Femur (tissue), 1 donor: ENCODE measurements at places on chromosomes 3 and 15.

DNA sequence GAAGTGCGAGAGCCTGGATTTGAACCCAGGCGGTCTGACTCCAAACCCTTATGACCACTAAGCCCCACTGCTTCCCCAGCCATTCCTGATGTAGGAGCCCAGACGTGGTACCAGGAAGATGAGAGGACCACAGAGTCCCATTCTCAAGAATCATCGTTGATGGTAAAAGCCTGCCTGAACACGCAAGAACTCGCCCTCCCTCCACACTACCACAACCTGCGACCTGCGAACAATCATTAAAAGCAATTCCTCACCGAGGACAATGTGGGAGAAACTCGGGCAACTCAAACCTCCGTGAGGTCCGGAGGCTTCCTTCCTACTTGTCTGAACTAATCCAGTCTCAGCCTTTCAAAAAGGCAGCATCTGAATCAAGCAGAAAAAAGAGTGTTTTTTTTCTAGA is 10.3 kb downstream of the MAGI1 start:
- no peak for DNase-seq

GRCh38 chr3:53817809-53818208 is 28.4 kb downstream of the CHDH start:
- peak; percentile 10 for DNase-seq

GRCh38 chr15:35686347-35686746 is 140.4 kb upstream of the DPH6 start:
- DNase-seq = no peak

- no peak for DNase-seq
Observed at GRCh38 chr3:59277816-59278215, 228.0 kb upstream of the CFAP20DC start.

DNA sequence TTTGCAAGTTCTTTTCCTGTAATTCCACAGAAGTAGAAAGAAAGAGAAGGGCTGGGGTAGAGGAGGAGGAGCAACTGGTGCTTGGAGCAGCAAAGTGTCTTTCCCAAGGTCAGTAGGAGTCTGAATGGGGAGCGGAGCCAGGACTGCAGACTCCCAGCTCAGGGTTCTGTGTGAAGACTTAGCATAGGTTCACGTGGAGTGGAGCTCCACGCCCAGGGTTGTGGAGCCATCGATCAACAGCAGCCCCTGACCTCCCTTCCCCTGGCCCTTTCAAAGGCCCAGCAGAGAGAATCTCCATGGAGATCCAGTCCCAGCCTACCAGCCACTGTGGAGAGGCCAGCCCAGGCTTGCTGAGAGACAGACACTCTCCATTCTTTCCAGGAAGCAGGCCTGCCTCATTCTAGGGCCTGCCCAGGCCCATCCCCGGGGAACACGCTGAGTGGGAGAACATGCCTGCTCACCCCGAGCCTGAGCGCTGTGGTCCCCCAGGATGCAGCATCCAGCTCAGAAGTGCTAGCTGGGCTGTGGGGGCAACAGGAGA is 62.1 kb downstream of the CORO2B start:
- peak; percentile 41 for DNase-seq

GRCh38 chr3:195162033-195162669 is 108.8 kb downstream of the XXYLT1 start:
- peak; percentile 71 for DNase-seq

DNA sequence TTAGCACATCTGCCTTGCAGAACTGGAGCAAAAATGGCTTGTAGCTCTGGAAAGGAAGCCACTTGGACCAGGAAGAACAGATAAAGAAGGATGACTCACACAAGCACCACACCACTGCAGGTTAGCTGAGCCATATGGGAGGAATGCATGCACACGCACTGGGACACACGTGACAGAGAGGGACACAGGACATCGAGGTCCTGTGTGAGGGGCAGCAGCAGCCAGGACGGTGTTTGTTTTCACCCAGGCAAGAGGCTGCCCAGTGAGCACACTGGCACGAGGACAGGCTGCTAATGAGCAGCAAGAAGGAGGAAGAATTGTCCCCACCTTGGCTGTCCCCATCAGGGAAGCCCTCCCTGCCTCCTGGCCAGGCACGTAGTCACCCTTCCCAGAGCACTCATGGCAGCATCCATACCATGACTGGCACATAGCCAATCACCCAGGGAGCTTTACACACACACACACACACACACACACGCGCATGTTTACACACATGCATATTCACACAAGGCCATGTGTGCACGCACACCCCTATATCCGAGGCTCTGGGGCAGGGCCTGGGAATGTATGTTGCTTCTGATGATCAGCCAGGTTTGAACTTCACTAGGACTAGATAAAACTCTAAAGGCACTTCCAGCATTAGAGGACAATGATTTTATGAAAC is 24.0 kb upstream of the SPTBN5 start:
- no peak for DNase-seq

GRCh38 chr3:196883361-196883760 is 15.6 kb downstream of the SENP5 start:
- DNase-seq = no peak

DNA sequence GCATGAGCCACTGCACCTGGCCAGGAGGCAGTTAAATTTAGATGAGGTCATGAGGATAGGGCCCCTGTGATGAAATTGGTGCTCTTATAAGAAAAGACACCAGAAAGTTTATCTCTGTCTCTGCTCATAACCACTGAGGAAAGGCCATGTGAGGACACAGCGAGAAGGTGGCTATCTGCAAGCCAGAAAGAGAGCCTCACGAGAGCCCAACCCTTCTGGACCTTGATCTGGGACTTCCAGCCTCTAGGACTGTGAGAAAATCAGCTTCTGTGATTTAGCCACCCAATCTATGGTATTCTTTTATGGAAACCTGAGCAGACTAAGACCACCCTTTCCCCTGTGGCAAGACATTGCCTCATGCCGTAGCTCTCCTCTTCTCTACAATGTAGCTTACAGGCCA is 337.6 kb downstream of the THSD4 start:
- DNase-seq = no peak

DNA sequence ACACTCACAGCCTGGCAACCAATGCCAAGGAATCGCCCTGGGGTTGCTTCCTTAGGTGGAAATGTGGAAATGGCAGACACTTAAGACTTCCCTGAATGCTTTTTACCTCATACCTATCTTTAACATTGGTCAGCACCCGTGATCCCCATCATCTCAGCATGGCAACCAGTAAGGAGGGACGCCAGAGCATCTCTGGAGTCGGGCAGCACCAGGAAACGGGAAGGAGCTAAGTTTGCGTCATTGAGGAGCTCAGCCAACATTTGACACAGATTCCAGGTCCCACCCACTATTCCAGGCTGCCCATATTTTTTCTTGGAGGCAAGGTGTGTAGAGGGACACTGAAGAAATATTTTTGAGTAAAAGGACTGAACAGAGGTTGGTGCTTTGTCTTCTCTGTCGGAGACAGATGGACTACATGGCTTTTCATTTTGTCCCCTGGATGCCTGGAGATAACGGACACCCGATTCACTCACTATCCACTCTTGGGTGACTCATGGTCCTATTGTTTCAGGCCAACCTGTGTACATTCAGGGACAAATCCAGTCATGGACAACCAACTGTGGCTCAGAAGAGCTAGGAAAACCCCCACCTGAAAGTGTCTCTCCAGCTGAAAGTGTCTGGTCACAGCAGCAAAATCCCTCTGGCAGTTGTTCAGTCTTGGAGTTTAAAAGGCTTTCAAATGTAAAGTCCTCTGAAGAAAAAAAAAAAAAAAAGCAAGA is 70.4 kb upstream of the OXTR start:
- no peak for DNase-seq

DNA sequence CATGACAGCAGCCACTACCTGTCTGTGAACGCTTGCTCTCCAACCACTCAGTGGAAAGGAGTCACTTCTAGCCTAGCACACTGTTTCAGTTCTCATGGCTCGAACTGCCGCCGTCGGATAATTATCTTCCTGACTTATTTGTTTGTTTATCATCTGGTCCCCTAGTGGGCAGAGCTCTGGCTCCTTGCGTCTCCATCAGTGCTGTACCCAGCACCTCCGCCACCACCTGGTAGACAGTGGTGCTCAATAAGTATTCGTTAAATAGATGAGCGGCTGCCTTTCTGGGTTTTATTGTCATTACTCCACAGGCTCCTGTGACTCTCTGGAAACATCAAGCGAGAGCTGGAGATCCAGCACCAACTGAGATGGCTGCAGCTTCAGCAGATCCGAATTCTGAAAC is 297.5 kb downstream of the NTRK3 start:
- no peak for DNase-seq

DNA sequence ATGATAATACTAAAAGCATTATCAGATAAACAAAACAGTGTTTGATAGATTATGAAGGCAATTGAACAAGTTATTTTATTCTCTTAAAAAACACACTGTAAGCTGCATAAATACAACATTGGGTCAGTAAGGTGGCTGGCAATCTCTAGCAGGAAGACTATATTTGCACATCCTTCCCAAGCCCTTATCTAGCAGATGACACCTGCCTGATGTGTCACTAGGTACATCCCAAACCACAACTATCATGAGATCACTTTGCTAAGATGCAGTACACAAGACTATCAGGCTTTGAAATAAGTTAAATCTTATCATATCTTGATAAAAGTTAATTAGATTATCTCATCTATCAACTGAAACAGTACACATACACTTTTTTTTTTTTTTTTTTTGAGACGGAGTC is 417.4 kb downstream of the MECOM start:
- no peak for DNase-seq

DNA sequence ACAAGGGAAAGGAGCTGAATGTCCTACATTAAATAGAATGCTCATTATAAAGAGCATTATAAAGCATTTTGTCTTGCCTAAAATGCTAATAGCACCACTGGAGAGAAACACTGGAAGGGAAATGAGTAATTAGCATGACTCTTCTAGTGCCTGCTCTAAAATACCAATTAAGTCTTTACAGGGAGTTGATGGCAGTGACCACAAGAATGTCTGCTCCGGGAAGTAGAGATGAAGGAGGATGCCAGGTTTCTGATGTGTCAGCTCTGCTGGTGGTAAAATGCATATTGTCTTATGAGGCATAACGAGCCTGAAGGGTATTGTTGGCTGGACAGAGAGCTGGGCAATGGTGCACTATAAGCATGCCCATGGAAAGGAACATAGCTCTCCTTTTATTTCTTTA is 49.5 kb downstream of the MYLK start:
- no peak for DNase-seq

DNA sequence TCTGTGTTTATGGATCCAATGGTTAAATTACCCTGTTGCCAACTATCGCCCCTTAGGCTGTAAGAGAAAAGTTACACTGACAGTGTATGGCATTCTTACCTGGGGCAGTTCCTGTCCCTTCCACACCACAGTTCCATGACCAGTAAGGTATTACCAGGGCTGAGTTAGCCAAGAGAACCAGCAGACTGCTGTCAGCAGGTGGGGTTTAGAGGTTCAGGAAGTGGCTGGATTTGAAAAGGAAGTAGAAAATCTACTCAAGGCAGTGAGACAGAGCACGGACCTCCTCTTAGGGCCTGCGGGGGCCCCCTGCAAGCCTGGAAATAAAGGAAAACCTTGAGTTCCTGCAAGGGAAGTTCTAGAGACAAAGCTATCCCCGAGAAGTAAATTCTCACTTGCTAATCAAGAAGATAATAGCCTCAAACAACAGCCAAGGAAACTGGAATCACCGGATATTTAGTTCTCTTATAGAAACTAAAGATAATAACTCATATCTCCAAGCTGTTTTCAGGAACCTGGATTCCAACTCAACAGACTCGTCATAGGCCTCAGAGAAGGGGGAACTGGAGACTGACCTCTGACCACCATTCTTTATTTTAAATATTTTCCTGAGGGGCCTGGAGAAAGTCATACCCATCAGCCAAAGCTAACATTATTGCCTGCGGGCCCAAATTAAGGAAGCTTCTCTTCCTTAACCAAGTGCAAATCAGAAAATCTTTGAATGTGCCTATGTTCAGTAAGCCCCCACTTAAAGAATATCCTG is 161.7 kb downstream of the ANXA2 start:
- no peak for DNase-seq

- no peak for DNase-seq
Observed at GRCh38 chr3:99634881-99635280, 3.5 kb upstream of the COL8A1 start.

DNA sequence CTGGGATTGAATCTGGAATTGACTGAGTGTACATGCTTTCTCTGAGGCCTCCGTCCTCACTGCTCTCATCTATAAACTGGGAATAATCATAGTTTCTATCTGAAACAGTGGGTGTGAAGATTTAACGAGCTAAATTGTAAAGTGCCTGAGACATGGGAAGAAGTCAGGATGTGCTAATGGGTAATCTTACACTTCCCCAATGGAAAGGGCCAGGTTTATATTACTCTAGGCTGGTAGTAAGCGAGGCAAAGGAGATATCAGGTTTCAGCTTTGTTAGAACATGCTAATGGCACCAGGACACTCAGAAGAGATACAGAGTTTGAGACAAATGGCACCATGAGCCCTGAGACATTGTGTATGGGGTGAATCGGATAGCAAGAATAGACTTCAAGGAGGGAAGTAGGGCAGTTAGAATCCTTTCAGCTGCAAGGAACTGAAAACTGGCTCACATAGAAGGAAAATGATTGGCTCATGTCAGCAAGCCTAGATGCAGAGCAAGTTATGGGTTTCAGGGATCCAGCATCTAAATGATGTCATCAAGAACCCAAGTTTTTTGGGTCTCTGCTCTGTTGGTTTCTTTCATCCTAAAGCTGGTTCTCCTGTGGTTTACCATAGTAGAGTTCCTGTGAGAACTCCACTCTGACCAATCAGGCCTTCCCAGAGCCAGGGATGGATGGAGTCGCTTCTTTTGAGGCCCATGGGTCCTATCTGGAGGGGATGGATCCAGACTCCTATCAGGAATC is 21.8 kb downstream of the FLNB start:
- no peak for DNase-seq

DNA sequence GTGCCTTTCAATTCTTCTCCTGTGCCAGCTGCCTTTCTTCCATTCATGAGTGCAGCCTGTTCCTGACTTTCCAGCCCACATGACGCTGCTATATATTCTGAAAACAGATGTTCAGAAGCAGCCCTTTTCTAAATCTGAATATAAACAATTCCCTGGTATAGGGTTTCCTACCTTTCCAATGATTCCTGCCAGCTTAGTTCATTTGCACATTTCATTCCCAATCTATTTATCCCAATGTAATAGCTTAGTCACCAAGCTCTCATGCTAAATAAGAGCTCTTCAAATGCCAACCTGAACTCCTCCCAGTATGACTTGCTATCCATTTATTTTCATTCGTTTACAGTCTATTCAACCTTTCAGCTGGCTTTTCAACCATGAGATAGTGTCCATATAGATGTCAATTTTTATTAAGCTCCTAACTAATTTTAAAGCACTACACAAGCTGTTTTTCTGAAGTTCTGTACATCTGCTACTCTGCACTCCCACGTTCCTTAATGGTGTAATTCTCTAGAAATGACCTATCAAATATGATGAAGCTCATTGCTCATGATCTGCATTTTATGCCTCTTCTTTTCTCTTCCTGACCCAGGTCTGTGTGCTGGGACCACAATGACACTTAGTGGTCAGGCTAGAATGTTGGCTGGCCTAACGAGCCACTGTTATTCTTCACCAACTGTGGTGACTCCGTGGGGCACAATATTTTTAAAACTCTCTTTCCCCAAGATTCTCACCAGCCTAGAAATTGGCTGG is 605.0 kb upstream of the TBL1XR1 start:
- peak; percentile 36 for DNase-seq

GRCh38 chr3:130865489-130865888 is 28.4 kb upstream of the ATP2C1 start:
- DNase-seq = no peak
